ENCODE measurements at places on chromosomes 11 and 22.

GRCh38 chr11:69915501-69916250 is 96.5 kb upstream of the FGF3 start:
- DNase-seq: peak; percentile 49

DNA sequence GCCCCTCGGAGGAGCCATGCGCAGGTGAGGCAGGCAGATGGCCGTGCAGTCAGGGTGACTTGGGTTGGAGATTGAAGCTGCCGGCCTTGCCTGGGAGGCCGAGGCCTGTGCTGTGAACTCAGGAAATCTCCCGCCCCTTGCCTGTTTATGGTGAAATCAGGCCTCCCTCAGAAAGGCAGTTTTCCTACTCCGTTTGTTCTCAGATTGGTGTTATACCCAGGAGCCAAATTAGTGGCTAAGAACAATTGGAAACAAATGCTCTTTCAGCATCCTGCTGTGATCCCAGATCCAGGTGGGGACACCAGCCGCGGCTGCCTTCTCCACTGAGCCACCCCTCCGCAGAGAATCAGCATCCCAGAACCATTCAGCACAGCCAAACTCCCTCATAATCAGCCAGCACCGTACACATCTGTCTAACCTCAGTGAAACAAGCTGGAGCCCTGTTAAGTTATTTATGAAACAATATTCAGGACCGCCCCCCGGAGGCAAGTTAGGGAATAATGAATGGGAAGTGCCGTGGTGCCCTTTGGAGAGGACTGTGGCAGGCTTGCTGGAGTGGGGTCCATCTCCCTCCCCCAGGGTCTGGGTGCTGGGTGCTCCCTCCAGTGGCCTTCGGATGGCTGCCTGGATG is 60.0 kb downstream of the PKNOX2 start:
- DNase-seq: no peak

- no peak for DNase-seq
These were observed 37.8 kb downstream of the TBC1D22A start for GRCh38 chr22:46800102-46800857.

- DNase-seq: no peak
These were observed 99.9 kb upstream of the TBCEL start for GRCh38 chr11:120923866-120924508.

DNA sequence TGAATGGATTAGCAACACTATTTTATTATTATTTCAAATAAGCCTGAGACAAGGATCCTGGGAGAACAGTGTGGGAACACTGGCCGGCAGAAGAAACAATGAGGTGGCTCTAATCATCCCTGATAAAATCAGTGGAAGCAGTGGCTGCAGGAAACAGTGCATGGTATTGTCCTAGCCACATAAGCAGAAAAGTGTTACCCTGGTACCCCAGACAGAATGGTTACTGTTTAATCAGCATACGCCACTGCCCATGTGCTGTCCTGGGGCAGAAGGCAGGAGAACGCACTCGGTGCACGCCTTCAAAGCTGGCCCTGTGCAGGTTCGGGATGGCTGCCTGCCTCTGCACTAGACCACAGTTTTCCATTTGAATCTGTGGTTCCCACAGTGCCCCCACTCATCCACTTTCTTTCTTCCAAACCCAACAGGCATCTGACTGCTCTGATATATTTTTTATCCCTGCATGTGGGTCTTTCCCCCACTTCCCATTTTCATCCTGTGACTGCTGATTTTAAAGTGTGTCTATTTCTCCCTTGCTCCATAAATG is 25.7 kb downstream of the OPCML start:
- no peak for DNase-seq

DNA sequence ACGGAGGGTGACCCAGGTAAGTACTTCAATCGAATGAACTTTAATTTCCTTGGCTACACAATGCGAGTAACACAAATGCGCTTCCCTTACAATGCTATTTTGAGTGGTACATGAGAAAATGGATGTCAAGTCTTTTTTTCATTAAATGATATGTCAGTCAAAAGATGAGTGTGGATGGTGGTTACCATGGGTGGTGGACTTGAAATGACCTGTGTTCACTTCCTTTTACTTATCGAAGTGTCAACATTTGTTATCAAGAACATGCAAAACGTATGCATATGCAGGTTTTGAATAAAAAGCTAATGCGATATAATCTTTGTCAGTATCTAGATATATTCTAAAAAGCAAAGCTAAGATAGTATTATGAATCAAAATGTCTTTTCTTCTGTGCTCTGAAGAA is 8.8 kb upstream of the APOL5 start:
- DNase-seq: no peak

DNA sequence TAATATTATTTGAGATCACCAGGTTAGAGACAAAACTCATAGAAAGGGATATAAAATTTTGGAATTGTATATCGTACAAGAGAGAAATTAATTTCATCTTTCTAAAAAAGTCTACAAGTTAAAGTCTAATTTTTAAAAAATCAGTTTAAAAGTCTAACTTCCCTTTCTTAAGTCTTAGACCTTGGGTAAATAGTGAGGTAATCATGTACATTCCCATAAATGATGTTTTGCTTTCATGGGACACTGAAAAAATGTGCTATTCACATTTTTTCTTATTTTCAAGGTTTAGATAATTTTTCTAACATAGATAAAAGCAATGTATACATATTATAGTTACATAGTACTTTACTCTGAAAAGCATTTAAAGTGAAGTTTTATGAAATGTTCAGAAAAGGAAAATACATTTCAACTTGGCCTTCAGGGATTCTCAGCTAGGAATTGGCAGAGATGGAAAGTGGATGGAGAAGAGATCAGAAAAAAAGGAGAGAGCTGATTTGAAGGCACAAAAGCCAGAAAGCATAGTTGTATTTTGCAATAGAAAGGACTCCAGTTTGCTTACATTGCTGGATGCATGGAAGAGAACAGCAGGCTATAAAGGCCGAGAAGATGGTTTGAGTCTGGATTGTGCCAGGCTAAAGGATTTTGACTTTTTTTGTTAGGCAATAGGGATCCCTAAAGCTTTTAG is 194.0 kb downstream of the CASP12 start:
- no peak for DNase-seq

Data from NCI-H2171 treated with DMSO at 0.1 percent for 48 hours (cell line).